Left hindlimb (tissue), 1 donor: ENCODE measurements at places on chromosomes 16 and 17.

GRCh38 chr17:66712453-66712852 is 122.5 kb upstream of the CACNG5 start:
- no peak for DNase-seq

- DNase-seq: no peak
These were observed 746 bp upstream of the POLG2 start for GRCh38 chr17:64497565-64498035.

DNA sequence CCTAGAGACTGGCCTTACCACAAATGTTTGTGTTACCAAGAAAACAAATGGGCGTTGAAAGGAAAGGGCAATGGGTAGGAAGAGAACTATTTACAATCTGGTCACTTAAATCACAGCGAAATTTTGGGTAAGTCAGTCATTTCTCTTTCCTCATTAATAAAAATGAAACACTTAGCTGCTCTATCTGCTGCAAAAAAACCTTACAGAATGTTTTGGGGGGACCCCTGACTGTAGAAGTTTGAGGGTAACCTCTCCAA is 742 bp upstream of the NUTF2 start:
- no peak for DNase-seq

- DNase-seq: no peak
These were observed 394.7 kb downstream of the SOX9 start for GRCh38 chr17:72515291-72516065.
